ENCODE measurements at places on chromosomes 16 and 17.

GRCh38 chr17:47218896-47219430 lies 9.8 kb downstream of the MYL4 start:
- no peak for DNase-seq

GRCh38 chr16:19522760-19523159 lies 862 bp upstream of the GDE1 start:
- DNase-seq = no peak

- no peak for DNase-seq
These were observed at the start of gene HYDIN for GRCh38 chr16:71230122-71230845. TSS of gene HYDIN (minus strand) at chr16:71230722. CDS start at chr16:71186895, 43,827 bp downstream.

DNA sequence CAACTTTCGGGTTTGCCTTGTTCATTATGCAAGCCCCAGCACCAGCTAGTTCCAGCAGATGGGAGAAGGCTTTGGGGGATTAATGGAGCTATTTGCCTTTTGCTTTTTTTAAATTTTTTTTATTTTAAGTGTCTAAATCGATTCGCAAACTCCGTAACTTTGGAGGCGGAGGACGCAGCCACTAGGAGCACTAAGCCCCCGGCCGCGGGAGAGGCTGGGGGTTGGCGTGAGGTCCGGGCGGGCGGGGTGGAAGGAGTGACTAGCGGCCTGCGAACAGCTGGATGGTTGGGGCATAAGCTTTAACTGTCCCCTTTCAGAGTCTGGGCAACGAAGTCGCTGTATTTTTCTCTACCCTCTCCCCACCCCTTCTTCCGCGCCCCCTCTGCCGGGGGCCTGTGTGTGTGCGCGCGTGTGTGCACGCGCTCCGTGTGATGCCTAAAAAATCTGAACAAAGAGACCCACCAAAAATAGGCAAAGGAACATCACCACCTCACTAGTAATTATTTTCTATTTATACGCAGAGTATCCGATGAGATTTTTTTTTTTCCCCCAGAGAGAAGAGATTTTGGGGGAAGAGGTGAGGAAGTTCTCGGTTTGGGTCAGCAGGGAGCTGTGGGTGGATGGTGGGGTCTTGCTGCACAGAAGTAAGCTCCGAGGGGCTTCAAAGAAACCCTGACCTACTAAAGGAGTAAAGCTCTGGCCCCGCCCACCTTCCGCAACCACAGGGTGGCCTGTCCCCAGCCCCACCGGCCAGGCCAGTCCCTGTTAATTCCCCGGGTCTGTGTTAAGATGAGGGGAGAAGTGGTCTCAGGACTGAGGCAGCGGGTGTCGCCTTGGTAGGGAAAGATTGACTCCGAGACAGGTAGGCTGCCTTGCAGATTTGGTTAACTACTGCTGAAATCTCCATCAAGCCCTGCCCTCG lies 2.3 kb downstream of the SHISA9 start:
- no peak for DNase-seq

GRCh38 chr16:71628810-71629209 lies 2.8 kb downstream of the MARVELD3 start:
- DNase-seq = no peak

DNA sequence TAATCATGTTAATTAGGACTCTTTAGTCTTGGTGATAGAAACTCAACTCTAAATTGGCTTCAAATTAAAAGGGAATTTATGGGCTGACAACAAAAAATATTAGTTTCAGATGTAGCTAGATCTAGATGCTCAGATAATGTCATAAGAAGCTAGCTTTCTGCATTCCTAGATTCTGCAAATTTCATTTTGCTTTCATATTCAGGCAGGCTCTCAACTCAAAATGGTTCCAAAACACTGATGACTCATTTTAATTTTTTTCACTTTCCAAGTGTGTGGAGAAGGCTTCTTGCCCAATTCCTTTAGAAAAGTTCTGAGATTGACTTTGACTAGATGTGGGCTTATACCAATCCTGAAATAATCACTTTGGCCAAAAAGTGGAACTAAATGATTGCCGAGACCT lies 236.7 kb upstream of the GOT2 start:
- DNase-seq = no peak

- no peak for DNase-seq
These were observed 22.5 kb upstream of the LYRM9 start for GRCh38 chr17:27915709-27916108.

DNA sequence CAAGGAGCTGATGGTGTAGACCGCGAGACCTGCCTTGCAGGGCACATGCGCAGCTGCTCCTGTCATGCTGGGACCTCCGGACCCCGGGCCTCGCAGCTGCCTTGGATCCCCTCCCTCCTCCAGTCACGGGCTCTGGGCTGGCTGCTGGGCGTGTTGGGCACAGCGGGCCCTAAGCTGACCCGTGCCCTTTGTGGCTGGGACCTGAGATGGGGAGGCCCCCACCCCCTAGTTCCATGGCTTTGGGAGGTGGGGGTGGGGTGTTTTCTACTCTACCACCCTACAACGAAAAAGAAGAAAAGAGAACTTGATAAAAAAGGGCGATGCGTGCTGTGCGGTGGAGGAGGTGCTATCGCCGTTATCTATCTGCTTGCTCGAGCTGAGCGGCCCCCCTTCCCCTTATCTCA lies 14.5 kb downstream of the ZFPM1 start:
- DNase-seq = no peak

GRCh38 chr16:89052890-89053724 lies 40.5 kb upstream of the ACSF3 start:
- peak; percentile 28 for DNase-seq

DNA sequence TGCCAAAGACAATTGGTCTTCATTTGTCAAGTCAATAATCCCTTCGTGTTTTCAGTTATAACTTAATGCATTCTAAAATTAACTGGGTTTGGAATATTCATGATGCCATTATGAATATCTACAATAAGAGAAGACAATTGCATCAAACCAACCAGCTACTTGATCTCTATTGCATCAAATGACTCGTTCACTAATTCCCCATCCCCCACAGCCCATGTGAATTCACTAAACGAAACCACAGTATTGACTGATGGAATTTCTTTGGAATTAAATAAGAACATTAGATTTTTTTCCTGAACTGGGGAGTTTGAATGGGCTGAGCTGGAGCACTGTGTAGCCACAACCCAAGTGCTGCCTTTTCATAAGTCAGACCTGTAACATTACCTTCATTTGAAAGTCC lies 65.3 kb downstream of the HS3ST3B1 start:
- no peak for DNase-seq

DNA sequence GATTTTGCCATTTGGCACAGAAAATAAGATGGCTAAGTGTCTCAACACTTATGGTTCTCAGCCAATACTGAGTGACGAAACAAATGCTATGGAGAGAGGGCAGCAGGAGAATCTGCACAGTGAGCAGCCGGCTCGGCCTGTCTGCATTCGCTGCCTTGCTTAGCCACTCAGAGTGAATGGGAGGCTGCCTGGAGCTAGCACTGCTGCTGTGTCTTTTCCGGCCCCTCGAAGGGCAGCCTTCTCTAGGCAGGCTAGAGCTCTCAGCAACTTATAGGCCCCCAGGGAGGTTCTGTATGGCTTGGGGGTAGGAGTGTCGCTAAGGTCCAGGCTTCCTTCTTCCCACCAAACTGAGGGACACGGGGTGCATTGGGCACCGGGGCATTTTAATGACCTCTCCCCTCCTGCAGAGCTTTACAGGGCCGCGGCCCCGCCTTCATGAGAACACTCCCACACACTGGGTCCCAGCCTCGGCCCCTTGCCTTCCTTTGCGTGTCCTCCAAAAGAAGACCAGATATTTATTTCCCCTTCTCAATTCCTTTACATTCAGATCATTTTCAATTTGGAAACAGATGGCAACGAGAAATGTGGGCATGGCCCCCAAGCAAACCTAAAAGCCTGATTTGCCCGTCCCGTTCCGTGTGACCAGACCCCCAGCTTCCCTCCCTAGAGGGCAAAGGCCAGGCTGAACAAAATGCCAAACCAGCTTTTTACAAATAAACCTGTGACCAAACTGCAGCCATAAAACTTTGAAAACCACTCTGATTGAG lies 670.9 kb downstream of the TOX3 start:
- DNase-seq = no peak

DNA sequence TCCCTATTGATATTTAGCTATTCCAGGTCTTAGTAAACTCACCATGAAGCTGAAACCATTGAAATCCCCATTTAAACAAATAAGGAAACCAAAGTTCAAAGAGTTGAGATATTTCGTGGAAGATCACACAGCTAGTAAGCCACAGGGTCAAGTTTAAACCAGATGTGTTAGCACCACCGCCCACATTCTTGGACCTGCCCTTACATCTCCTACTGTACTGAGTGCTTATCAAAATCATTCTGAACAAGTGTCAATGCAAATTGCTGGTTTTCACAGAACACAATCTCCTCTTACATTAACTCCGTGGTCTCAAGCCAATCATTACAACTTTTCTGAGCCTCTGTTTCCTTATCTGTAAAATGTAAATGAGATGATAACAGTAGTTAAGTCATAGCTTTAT lies 676.2 kb downstream of the CDH11 start:
- DNase-seq = no peak

DNA sequence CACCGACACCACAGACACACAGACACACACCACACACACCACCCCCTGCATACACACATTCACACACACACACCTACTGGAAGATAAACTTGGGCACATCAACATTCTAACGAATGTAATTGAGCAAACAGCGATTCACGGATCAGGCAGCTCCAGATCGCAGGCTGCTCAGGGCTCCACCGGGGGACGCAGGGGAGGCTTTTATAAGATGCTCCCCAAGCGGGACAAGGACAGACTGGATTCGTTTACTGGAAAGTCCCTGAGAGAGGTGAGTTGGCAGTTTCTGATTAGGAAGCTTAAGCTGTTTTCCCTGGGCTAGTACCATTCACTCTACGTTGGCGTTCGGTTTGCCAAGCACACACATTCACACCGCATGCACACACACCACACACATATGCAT lies 281.3 kb downstream of the IRF8 start:
- DNase-seq = no peak

DNA sequence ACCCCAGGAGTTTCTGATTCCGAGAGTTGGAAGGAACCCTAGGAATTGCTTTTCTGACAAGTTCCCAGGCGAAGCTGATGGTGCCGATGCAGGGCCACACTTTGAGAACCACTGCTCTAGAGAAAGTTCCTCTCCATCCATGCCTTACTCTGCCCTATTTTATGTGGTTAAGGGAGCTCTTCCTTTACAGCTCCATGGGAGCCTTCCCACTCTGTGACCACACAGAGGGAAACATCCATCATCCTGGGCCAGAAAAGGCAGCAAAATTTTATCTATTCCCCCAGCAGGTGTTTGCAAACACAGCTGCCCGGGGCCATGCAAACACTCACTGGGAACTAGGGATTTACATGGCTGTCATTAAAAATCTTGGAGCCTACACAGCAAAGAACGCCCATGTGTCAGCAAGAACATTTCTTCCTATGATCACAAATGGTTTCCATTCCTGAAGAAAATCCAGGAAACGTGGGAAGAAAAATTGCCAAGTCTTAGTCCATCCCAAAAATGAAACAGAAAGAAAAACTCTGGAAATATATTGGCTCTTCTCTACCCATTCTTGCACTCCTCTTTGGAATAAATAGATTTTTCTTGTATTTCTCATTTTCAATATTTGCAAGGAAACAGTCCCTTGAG lies 252.7 kb downstream of the PMP22 start:
- no peak for DNase-seq

DNA sequence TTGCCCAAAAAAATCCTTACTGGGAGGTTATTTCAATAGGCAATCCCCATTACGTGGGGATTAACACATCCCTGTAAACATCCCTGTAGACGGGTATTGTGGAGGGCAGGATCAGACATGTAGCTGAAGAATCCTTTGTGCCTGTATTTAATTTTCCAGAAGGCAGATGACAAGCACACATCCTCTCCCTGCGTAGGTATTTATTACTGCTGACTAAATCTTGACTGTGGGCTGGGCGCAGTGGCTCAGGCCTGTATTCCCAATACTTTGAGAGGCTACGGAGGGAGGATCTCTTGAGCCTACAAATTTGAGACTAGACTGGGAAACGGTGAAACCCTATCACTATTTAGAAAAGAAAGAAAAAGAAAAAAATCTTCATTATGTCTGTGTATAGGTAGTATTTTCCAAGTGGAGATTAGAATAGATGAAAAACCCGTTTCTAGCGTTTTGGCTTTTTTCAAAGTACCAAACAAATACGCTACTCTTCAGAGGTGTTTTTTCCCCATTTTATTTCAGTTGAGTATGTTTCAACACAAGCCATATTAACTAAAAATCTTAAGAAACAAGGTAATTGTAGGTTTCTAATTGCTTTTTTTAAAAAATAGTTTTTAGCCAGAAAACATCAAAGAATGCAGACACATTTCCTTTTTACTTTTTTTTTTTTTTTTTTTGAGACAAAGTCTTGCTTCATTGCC lies 1.5 kb upstream of the MARF1 start:
- DNase-seq = no peak

GRCh38 chr17:28948873-28949184 lies 2.5 kb downstream of the PHF12 start:
- no peak for DNase-seq

- DNase-seq = peak; percentile 58
These were observed 1.3 kb upstream of the PER1 start for GRCh38 chr17:8153525-8153956.

All from CD4-positive, alpha-beta T cell treated with Interleukin-21 for 1 hour (primary cell).